ENCODE measurements at places on chromosomes 13 and 19. TPM values are rescaled to one million over a fixed set of nuclear protein-coding genes. Genes with fewer than 3 reads are reported as not detected.

Gene REEP6
- 3.4 TPM for total RNA-seq

Gene TEX29
- total RNA-seq: not detected

Gene FAM216B
- total RNA-seq: not detected

Gene WTIP
- total RNA-seq: 0.98 TPM

Gene CLIP3
- 0.58 TPM for total RNA-seq

Gene GPR4
- total RNA-seq: not detected

Gene ZNF540
- 0.45 TPM for total RNA-seq

Gene LILRB5
- total RNA-seq: not detected

Gene FLT3LG
- 64.8 TPM for total RNA-seq

Gene RNF113B
- total RNA-seq: not detected

Gene ZNF382
- 9.7 TPM for total RNA-seq

Gene APC2
- 0.45 TPM for total RNA-seq

Gene ONECUT3
- total RNA-seq: not detected

Gene TSHZ3
- total RNA-seq: 0.95 TPM

Gene TFPT
- 33.0 TPM for total RNA-seq

Gene CACNA1A
- total RNA-seq: 0.16 TPM

Gene LILRB4
- total RNA-seq: not detected

Gene LGALS4
- total RNA-seq: 2.7 TPM

Gene DCT
- total RNA-seq: not detected

Gene SYMPK
- 106 TPM for total RNA-seq

Gene IGFL2
- total RNA-seq: not detected

Gene ACER1
- total RNA-seq: 0.13 TPM

Gene GPR180
- total RNA-seq: 8.3 TPM

Gene LIM2
- total RNA-seq: 0.58 TPM

Gene NLRP4
- not detected for total RNA-seq

Gene ATP4A
- total RNA-seq: not detected

Gene KIR2DL1
- total RNA-seq: not detected

Gene WDR88
- not detected for total RNA-seq

Gene ETHE1
- total RNA-seq: 36.8 TPM

Gene SPATA13
- total RNA-seq: 50.3 TPM

Gene NTF4
- not detected for total RNA-seq

Gene CRLF1
- total RNA-seq: not detected

Gene PEAK3
- not detected for total RNA-seq

Gene DZIP1
- total RNA-seq: 0.23 TPM

Gene CYSLTR2
- 0.43 TPM for total RNA-seq
